Heart right ventricle (tissue), 16 donors: ENCODE measurements at places on chromosomes 7 and 10. TPM values are rescaled to one million over a fixed set of nuclear protein-coding genes. Genes with fewer than 3 reads are reported as not detected.

- no peaks in the 10 kb centered on the region for H3K36me3 ChIP-seq
- no peaks in the 10 kb centered on the region for H3K4me1 ChIP-seq
- H3K27ac ChIP-seq, result no peak overlapping the region
- H3K27me3 ChIP-seq, result no peaks in the 10 kb centered on the region
- H3K4me3 ChIP-seq, result no peak overlapping the region
These were observed 21.4 kb upstream of the TPST1 start for GRCh38 chr7:66183700-66184099.

GRCh38 chr7:47779341-47779771 is 168.9 kb downstream of the PKD1L1 start:
- no peaks in the 10 kb centered on the region for H3K36me3 ChIP-seq
- H3K27me3 ChIP-seq, result no peaks in the 10 kb centered on the region
- H3K4me3 ChIP-seq, result no peak overlapping the region
- H3K4me1 ChIP-seq, result no peaks in the 10 kb centered on the region
- no peak for DNase-seq

DNA sequence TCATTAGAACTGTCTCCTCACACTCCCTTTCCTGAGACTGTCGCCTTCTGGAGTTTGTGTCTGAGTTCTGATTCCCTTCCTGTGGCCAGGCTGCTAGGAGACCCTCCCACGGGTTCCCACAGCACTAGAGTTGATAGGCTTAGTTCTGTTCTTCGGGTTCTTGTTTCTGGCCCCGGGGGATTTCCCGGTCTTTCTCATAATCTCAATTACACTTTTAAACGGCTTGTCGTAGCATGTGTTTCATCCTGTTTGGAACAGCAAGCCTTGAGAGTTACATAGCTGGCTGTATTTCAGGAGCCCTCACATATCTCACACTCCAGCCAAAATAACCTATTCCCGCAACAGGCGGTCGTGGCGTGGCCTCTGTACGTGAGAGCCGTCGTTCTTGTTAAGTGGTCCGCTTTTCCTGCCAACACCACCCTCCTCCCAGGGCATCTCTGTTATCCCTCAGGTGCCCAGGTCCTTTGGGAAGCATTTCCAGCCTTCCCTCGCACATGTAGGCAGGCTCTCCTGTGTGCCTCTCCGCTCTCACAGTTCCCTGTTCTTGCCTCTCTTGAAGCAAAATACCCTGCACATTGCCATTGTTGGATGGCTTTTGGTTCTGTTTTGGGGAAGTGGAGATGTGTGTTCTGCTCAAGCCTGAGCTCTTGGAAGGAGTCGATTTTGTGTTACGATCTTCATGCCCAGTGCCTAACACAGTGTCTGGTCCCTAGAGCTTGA is 46.0 kb downstream of the CDC123 start:
- peak overlapping the region; percentile 40 for H3K27ac ChIP-seq
- H3K4me1 ChIP-seq, result peaks cover 40% of the 10 kb centered on the region
- no peaks in the 10 kb centered on the region for H3K27me3 ChIP-seq
- peaks cover 4% of the 10 kb centered on the region for H3K36me3 ChIP-seq
- peak; percentile 31 for DNase-seq

DNA sequence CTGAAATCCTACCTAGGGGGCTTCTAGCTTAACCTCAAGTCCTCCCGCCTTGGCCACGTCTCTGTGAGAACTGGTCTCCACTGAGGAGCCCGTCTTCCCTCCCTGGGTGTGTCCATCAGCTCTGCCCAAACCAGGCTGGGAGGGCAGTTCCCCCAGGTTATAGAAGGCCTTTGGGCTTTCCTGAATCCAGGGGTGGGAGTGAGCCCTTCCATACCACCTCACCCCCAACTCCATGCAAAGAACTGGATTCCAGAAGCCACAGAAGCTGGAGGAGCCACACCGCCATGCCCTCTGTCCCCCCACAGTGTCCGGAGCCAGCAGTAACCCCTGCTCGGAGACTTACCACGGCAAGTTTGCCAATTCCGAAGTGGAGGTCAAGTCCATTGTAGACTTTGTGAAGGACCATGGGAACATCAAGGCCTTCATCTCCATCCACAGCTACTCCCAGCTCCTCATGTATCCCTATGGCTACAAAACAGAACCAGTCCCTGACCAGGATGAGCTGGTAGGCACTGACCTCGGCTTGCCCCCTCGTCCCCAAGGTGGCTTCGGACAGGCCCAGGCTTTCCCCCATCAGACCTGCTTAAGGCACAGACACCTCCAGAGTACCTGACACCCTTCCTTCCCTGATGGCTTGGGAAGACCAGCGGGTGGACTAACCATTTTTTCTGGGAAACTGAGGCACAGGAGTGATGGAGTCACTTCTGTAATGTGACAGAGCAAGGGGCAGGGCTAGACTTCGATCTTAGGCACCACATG is 4.7 kb downstream of the CPA1 start:
- H3K36me3 ChIP-seq, result no peaks in the 10 kb centered on the region
- no peak overlapping the region for H3K27ac ChIP-seq
- H3K27me3 ChIP-seq, result no peaks in the 10 kb centered on the region
- no peak overlapping the region for H3K4me3 ChIP-seq
- H3K4me1 ChIP-seq, result no peaks in the 10 kb centered on the region
- DNase-seq, result no peak

- H3K36me3 ChIP-seq, result no peaks in the 10 kb centered on the region
- no peak overlapping the region for H3K27ac ChIP-seq
- H3K4me3 ChIP-seq, result no peak overlapping the region
- DNase-seq, result no peak
- no peaks in the 10 kb centered on the region for H3K4me1 ChIP-seq
These were observed 148.2 kb upstream of the GPR22 start for GRCh38 chr7:107321611-107322010.

GRCh38 chr7:94409200-94409948 is 14.7 kb downstream of the COL1A2 start:
- no peak overlapping the region for H3K27ac ChIP-seq
- DNase-seq, result no peak
- no peaks in the 10 kb centered on the region for H3K27me3 ChIP-seq
- H3K4me1 ChIP-seq, result peaks cover 22% of the 10 kb centered on the region
- H3K36me3 ChIP-seq, result peaks cover 100% of the 10 kb centered on the region
- no peak overlapping the region for H3K4me3 ChIP-seq

GRCh38 chr7:46707973-46708372 is 786.9 kb upstream of the IGFBP3 start:
- H3K4me1 ChIP-seq, result no peaks in the 10 kb centered on the region
- no peak overlapping the region for H3K27ac ChIP-seq
- no peak for DNase-seq
- H3K27me3 ChIP-seq, result no peaks in the 10 kb centered on the region

- no peaks in the 10 kb centered on the region for H3K27me3 ChIP-seq
- no peak overlapping the region for H3K27ac ChIP-seq
- H3K4me1 ChIP-seq, result no peaks in the 10 kb centered on the region
- no peak overlapping the region for H3K4me3 ChIP-seq
- no peak for DNase-seq
These were observed 286.4 kb upstream of the ADARB2 start for GRCh38 chr10:2023687-2024086.

DNA sequence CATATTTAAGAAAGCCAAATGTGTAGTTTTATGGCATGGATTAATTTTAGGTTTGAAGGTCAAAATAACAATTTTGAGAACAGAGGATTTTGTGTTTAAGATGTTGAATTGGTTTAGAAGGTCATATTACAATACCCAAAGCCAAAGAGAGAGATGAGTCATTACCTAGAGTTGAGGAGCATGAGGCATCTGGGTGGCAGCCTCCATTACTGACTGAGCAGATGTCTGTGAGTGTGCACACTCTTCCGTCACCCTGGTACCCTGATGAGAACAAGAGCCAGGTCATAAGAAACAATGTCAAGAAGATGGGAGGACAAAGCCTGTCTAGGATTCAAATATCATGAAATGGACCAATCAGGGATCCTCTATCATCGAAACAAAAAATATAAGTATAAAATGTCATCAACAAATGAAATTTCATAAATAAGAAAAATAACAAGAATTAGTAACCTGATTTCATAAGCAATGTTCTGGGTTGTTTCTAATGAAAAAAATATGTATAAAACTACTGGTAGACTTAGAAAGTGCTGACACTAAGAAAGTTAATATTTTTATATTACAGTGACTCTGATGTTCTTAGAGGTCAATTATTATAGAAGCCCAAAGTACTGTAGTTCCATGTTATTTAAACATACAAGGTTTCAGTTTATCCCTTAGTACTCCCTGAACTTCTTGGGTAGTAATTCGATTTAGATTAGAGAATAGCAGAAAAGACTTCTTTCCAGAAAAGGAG is 20.0 kb downstream of the CUBN start:
- no peak overlapping the region for H3K27ac ChIP-seq
- no peaks in the 10 kb centered on the region for H3K4me1 ChIP-seq
- H3K27me3 ChIP-seq, result no peaks in the 10 kb centered on the region
- DNase-seq, result no peak

DNA sequence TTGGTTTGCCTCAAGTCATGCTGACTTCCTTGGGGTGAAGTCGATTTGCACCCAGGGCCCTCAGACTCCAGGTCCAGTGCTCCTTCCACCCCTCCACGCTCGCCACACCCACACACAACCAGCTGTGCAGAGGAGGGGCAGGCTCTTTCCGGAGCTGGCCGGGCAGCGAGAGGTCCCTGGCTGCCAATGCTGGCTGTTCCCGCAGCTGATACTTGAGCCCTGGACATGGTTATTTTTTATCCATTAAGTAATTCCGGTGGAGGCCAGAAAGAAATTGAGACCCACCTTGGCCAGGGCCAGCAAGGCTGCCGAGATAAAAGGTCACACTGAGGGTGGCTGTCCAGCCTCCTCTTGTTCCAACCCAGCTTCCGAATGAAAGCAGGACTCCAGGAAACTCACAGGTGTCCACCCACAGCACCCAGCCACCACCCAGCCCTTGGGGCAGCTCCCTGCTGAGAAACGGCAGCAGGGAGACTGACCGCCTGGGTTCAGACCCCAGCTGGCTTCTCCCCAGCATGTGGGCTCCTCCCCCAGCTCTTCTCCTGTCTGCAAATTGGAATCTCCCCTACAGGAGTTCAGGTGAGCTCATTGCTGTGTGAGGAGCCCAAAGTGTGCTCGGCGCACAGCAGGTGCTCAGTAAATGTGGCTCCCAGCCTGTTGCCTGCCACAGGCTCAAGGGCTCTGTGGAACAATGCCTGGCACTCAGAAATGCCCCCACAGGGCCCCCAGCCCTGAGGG is 77.8 kb downstream of the PDGFA start:
- no peak for DNase-seq
- H3K36me3 ChIP-seq, result no peaks in the 10 kb centered on the region
- H3K4me1 ChIP-seq, result no peaks in the 10 kb centered on the region
- no peak overlapping the region for H3K4me3 ChIP-seq
- no peak overlapping the region for H3K27ac ChIP-seq

DNA sequence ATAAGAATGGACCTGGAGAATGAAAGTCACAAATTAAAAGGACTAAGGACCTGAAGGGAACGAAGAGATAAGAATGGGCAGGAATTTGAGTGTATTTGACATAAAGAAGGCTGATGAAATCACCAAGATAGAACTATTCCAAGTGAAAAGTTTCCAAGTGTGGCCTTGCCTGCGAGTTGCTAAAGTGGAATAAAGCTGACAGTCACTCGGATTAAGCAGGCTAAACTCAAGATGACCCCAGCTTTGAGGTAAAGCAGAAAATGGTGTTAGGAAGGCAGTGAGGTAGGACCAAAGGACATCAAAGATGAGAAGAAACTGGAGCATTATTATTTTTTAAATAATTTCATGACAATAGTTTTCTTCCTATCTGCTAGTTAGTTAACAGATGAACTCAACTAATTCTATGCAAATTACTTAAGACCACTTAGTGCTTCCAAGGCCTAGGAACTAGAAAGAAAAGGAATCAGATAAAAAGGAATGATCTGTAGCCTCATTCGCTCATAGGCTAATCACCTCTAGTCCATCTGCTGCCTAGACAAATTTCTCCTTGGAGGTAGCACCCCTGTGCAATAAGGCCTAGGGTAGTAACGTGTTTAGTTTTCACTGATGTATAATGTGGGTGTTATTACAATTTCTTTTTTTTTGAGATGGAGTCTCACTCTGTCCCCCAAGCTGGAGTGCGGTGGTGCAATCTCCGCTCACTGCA is 34.5 kb downstream of the EZH2 start:
- no peak for DNase-seq
- H3K4me1 ChIP-seq, result no peaks in the 10 kb centered on the region
- no peaks in the 10 kb centered on the region for H3K36me3 ChIP-seq
- no peak overlapping the region for H3K4me3 ChIP-seq
- no peaks in the 10 kb centered on the region for H3K27me3 ChIP-seq

DNA sequence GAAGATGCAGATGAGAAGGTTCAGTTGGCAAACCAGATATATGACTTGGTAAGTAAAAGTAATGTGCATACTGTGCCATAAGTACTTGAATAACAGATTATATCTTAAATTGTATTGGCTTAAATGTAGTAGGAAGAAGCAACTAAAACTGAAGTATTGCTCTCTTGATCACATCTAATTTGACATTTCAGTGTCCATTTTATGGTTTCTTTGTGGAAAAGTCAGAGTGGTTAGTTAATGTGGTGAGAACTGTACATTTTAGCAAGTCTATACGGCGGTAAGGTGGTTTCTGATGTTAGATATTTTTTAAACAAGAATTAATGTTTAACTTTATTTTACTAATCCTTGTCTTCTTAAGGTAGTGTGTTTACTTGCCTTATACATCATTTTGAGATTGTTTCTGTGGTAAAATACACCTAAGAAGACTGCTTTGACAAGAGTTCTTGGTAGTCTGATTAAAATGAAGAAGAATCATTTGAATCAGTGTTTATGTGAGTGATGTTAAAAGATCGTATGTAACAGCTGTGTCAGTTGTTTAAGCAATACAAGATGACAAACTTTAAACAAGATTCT is 5.1 kb downstream of the ING3 start:
- H3K4me3 ChIP-seq, result no peak overlapping the region
- peaks cover 3% of the 10 kb centered on the region for H3K36me3 ChIP-seq
- H3K27me3 ChIP-seq, result no peaks in the 10 kb centered on the region
- no peak for DNase-seq
- peaks cover 19% of the 10 kb centered on the region for H3K4me1 ChIP-seq
- H3K27ac ChIP-seq, result no peak overlapping the region

GRCh38 chr7:70670288-70670687 is 461.7 kb upstream of the GALNT17 start:
- H3K27ac ChIP-seq, result no peak overlapping the region
- no peak overlapping the region for H3K4me3 ChIP-seq
- no peaks in the 10 kb centered on the region for H3K4me1 ChIP-seq
- H3K27me3 ChIP-seq, result no peaks in the 10 kb centered on the region
- no peaks in the 10 kb centered on the region for H3K36me3 ChIP-seq

- H3K4me3 ChIP-seq, result no peak overlapping the region
- no peak overlapping the region for H3K27ac ChIP-seq
- peaks cover 16% of the 10 kb centered on the region for H3K4me1 ChIP-seq
These were observed 179.6 kb downstream of the CELF2 start for GRCh38 chr10:11197266-11197712.

THSD7A gene
- total RNA-seq, result 0.67 TPM

PWWP2B gene
- 16.2 TPM for total RNA-seq

GIMAP2 gene
- total RNA-seq, result 2.8 TPM

PON1 gene
- total RNA-seq, result not detected

GJD4 gene
- not detected for total RNA-seq

TUBB8 gene
- total RNA-seq, result not detected

C10orf62 gene
- total RNA-seq, result 0.30 TPM

OR2A1 gene
- 0.15 TPM for total RNA-seq
